Effector memory CD4-positive, alpha-beta T cell (primary cell): ENCODE measurements at places on chromosomes 2 and 18.

DNA sequence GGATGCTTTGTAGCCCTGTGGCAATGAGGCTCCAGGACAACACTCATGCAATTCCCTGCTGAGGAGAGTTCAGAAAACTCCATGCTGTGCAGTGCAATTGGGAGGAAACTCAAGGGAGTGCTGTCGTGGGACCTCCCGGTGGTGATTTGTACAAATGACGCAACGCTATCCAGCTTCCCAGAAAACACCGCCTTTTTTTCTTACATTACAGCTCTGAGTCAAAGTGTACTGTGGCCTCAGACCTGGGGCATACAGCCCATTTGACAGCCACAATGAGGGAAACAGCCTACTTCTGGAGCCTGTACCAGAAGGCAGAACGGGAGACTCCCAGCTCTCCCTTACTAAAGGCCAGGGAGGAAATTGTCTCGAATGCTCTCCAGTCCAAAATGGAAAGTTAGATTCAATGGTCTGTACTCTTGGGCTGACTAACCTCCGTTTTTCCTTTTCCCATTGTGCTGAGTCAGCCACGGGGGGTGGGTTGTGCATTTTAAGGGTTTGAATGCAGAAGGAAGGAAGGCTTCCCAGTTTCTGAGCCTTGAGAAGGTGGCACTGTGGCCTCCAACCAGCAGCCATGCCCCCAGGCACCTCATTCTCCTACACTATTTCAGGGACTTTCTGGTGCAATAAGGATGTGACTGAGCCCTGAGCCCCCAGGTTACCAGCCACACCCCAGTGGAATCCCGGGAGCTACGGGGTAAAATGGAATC, 16.4 kb upstream of the CYP1B1 start:
- DNase-seq = no peak

DNA sequence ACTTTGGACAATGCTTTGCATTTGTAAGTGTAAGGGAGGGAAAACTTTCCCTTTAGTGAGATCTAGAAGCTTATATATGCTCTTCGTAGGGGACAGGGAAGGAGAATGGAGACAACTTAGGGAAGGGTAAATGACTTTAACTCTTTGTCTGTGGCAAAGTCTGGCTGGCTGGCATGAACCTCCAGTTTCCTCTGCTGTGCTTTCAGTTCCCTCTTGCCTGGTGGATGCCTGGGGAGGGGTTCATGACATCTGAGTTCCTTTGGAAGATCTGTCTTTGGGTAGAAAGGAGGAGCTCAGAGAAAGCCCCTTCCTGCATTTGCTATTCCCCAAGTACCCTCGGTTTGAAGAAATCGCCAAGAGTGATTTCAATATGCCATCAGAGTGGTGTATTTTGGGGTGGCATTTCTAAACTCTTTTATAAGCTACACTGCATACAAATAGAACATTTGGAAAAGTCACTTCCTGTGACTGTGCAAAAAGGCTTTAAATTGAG, 143.6 kb downstream of the VAPA start:
- no peak for DNase-seq

GRCh38 chr2:225531559-225531958, 132.0 kb downstream of the NYAP2 start:
- no peak for DNase-seq

GRCh38 chr18:46866523-46866922, 50.8 kb downstream of the PIAS2 start:
- DNase-seq = no peak
